ENCODE measurements at places on chromosomes 3 and 15.

GRCh38 chr3:65130782-65131181 lies 443.0 kb upstream of the ADAMTS9 start:
- DNase-seq: peak; percentile 7

DNA sequence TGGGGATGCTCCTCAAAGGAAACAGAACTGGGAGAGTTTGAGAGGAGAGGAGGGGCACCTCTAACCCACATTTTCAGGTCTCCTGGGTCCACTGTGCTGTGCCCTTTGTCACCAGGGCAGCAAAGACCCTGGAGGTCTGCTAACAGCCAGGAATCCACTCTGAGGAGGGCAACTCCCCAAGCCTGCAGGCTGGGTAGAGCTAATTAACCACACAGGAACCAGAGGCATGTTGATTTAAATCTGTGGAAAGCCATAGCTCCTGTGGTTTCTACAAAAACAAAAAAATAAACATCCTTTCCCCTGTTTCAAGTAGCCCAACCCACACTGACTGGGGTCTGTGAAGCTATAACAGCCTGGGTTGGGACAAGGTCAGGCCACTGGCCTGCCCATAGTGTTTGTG lies 2.2 kb upstream of the BSN start:
- no peak for DNase-seq

GRCh38 chr15:98920091-98920880 lies 87.3 kb downstream of the PGPEP1L start:
- DNase-seq: peak; percentile 59

GRCh38 chr15:68585574-68586273 lies 6.9 kb downstream of the CORO2B start:
- DNase-seq: no peak

DNA sequence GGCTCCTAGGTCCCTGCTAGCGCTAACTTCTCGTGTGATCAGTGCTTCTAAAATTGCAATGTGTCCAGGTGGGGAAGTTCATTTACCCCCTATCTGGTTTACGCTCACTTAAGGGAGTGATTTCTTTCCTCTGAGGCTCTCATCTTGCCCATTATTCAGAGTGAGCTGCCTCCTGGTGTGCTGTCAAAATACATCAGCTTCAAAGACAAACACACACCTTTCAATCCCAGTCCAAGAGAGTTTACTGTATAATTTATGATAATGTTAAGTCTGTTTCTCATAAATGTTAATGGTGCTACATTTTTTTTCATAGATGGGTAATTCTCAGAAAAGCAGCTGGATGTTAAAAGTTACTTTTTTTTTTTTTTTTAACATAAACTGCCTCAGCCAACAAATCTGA lies 112.3 kb downstream of the RORA start:
- no peak for DNase-seq

GRCh38 chr3:106829206-106829605 lies 548.0 kb upstream of the CCDC54 start:
- peak; percentile 75 for DNase-seq

- DNase-seq: peak; percentile 54
Observed at GRCh38 chr3:122356402-122356801, 26.6 kb downstream of the MIX23 start.

DNA sequence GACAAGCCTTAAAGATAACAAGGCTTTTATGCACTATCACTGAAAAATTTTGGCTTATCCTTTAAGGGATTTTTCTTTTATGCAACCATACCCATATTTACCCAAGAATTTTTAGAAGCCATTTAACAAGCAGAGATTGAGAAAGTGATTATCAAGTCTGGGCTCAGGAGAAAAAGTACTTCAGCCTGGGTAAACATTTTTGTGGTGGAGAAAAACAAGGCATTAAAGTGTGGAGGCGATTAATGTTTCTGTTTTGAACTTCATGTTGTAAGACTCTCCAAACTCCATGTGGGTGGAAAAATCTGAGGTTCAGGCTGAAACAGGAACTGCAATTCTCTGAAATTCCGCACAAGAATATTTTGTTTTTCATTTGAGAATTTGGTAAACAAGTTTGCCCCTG lies 260.4 kb upstream of the KCNMB2 start:
- peak; percentile 31 for DNase-seq

DNA sequence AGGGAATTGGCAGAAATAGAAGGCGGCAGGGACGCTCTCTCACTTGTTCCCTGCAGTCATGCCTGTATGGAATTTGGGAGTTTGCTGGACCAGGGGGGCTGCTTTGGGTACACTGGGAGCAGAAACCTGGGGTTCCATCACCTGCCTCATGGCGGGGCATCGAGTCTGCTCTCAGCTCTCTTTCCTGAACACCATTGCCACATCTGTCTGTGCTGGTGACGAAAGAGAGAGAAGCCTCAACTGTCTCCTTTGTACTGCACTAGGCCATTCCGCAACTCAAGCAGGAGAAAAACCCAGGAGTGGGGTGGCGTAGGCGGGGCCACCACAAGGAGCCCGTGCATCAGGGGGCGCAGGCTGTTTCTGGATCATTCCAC lies 14.0 kb downstream of the TMEM158 start:
- no peak for DNase-seq

- DNase-seq: no peak
Observed at GRCh38 chr3:153339065-153339464, 177.0 kb downstream of the RAP2B start.

- peak; percentile 9 for DNase-seq
Observed at GRCh38 chr15:101646672-101647071, 5.5 kb downstream of the TM2D3 start.

- no peak for DNase-seq
Observed at GRCh38 chr3:155646669-155647068, 98.2 kb downstream of the PLCH1 start.

DNA sequence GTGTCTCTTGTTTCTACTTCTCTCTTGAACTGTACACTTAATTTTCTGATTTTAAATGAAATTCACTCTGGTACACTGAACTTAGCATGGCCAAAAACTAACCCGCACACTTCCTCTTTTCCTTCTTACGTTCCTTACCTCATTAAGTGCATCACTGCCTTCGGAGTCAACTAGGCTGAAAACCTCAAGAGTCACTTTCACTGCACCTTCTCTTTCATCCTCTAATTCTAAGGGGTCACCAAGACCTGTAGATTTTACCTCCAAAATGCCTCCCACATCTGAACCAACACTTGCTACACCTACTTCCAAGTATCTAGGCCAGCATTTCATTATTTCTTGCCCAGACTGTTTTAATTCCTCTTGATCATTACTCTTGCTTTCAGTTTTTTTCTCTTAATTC lies 6.6 kb downstream of the CBLB start:
- DNase-seq: no peak

DNA sequence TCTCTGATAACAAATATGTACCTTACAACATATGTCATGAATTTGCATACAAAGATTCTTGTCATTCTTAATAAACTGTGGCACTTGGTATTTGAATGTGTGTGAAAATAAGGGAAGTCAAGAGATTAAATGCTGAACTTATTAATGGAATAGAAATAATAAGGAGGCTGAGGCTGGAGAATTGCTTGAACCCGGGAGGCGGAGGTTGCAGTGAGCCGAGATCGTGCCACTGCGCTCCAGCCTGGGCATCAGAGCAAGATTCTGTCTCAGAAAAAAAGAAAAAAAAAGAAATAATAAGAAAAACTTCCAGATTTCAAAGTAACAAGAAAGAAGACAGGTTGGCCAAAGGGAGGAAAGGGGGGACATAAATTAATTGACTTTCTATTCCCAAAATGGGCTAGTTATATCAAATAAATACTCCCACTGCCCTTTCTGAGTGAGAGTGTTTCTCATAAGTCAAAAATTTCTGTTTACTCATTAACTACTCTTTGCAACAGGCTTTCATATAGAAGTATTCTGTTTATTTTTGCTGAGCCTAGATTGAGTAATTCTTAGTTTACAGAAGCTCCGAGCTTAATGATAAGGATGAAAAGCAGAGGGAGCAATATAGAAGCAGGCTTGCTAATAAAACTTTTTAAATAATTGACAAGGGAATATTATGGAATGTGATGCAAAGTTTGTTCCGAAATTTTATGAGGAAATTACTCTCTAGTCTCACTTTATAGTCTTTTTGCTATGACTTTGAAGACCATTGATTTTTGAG lies 25.6 kb downstream of the KNG1 start:
- peak; percentile 34 for DNase-seq

DNA sequence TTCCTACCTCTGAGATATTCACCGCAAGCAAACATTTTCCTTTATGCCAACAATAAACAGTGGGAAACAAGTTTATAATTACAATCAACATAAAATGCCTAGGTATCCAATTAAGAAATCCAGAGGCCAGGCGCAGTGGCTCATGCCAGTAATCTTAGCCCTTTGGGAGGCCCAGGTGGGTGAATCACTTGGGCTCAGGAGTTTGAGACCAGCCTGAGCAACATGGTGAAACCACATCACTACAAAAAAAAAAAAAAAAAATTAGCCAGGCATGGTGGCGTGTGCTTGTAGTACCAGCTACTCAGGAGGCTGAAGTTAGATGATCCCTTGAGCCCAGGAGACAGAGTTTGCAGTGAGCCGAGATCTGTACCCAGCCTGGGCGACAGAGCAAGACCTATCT lies 17.3 kb downstream of the TBC1D2B start:
- DNase-seq: no peak

GRCh38 chr3:49170744-49171118 lies 667 bp upstream of the KLHDC8B start:
- DNase-seq: no peak

Measured in iris pigment epithelial cell (primary cell).